EH (cell line): ENCODE measurements at places on chromosomes 3 and 15.

GRCh38 chr15:35118960-35119359 lies 33.9 kb upstream of the NANOGP8 start:
- DNase-seq = no peak

DNA sequence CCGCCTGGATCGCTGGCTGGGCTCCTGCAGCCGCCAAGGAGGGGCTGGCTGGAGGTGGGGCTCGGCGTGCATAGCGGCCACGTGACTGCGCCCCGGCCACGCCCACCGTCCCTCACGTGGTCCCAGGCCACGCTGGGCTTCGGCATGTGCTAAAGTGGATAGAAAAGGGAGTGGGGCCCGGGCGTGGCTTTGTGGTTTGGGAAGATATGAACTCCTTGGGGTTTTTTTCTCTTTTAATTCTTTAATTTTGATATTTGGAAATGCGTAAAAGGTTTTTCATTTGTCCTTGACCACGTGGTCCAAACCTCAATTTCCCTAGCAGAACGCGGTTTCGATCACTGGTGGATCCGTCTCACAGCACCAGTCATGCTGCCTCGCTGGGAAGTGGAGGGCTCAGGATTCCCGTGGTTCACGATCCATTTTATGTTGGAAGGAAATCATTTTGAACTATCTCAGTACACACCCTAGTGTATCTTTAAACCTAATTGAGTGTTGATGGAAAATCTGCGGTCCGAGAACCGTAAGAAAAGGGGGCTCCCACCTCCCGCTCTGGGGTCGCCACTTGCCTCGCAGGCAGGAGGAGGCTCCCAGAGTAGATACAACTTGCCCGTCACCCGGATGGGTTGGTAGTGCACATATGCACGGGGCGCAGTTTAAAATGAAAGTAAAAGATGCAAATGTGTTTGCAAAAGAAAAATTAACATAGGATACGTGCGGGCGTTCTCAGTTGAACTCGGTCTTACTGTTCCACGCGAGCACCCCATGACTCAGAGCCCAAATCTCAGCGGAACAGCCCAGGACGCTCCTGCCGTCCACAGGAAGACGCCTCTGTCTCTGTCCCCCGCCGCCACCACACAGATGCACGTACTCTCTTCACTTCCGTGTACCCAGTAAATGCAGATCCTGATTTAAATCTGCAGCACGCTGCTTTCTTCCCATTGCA lies 141.9 kb downstream of the PGPEP1L start:
- peak; percentile 88 for DNase-seq

GRCh38 chr3:104510131-104510849 lies 856.4 kb upstream of the ALCAM start:
- DNase-seq = peak; percentile 58

DNA sequence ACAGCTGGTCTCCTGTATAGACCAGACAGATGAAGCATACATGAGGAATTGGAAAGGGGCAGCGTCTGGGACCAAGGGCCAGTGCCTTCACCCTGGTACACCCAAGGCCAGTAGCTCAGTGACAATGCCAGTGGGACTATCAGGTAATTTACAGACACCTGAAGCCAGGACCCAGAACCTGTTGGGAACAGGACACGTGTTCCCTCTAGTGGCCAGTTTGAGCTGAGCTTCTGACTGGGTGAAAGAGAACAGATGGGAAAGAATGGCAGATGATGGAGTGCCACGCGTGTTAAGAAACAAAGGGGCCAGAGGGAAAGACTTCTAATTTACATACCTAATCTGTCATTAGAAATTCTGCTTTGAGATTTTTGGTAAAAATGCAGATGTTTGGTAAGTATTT lies 5.1 kb upstream of the SLC25A38 start:
- peak; percentile 32 for DNase-seq

GRCh38 chr3:116561529-116561928 lies 116.2 kb upstream of the LSAMP start:
- DNase-seq = no peak

DNA sequence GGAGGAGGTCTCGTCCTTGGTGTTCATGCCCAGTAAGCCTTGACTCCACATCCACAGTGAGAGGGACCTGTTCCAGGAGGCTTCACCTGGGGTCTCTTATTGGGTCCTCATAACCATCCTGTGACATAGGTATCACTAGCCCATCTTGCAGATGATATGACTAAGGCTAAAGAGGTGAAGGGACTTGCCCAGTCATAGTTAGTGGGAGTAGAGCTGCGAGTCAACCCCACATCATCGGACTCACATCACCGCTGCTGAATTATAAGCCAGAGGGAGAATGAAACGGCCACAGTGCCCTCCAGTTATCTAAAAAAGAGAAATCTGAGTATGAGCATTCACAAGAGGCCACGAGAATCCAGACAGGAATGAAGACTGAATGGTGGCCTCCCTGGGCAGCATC lies 66.0 kb downstream of the MESD start:
- DNase-seq = no peak

DNA sequence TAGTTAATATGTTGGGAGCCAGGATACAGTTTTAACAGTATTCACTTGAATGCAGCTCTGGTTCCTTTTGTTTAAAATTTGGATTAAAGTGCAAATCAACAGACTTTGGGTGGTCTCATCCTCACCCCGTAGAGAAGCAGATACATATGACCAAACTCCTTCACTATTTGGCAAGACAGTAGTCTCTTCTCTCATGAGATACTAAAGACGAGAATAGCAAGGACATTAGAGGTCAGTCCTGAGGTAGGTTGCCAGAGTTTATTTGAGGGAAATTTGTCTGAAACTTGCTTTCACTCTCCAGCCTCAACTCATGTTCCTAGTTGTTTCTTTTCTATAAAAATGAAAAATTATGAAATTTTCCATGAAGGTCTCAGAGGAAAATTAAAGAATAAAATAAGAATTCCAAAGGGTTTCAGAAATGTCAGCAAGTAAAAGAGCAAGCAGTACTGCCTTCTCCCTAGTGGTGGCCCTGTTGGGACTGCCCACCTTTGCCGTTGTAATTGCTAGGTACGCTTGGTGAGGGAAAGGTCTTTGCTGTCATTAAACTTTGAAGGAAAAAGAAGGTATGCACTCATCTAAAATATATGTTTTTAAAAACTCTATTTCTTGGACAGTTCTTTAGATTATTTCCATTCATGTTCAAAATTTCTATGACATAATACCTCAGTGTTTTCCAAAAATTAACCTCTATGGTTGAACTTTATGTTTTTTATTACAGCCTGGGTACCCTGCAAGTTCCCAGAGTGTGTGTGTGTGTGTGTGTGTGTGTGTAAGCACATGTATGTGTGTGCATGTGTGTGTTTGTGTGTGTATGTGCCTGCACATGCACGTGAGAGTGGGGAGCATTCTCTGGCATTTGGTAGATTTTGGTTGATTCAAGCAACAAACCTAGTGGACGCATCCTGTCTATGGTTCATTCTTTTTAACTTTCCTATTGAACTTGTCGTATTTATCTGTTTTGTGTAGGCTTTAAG lies 111.4 kb downstream of the CMSS1 start:
- no peak for DNase-seq

DNA sequence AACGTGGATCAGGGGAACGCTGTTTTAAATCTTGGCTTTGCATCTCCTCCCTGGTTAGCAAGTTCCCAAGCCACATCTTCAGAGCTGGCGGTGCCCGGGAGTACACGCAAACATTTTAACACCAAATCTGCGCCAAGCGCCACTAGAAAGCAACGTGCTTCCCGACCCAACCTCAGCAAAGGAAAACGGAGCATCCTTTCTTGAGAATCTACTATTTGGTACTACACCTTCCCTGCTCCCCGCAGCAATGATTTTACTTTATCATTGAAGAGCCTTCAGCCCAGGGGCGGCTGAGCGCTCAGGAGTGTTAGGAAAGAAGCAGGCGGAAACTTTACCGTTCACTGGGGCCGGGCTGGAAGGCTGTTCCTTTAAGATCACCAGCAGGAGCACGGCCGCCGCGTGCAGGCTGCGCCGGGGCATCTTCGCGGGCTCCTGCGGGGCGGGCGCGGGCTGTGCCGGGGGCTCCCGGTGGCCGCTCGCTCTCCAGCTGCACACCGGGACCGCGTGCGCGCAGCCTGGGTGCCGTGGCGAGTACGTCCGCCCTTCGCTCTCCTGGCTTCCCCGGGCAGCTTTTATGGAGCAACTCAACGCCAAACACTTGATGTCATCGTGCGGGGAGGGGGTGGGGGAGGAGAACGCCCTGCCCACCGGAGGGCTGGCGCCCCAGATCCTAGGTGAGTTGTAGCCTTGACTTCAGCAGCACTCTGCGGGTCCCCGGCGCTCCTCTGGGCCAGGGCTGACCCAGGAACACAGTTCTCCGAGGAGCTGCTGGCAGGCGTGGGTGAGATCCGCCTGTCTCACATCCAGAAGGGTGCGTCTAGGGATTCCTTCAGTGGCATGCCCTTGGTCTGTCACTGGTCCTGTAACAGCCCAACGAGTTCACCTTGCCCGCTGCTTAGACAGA lies at the start of gene CA12:
Gene CA12, minus strand, starts transcription at position 546 of the 904 bp plus-strand sequence. Its CDS starts 126 bp downstream, at position 420.
- peak; percentile 56 for DNase-seq

- peak; percentile 79 for DNase-seq
Measured at GRCh38 chr15:73691396-73691795, 7.2 kb downstream of the CD276 start.

DNA sequence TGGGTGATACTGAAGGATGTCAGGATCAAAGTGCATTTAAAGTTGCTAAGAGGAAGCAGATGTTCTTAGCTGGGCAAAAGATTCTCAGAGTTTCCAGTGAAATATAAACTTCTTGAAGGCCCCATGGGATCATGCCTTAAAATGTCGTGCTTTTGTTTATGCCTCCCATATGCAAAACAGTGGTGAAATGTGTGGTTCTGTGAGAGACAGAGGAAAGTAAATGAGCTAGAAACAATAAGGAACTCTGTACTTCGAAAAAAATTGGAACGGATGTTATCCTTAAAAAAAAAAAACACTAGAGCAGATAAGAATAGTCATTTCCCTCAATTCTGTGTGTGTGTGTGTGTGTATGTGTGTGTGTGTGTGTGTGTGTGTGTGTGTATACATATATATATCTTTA lies 497.0 kb upstream of the TBL1XR1 start:
- DNase-seq = peak; percentile 63

DNA sequence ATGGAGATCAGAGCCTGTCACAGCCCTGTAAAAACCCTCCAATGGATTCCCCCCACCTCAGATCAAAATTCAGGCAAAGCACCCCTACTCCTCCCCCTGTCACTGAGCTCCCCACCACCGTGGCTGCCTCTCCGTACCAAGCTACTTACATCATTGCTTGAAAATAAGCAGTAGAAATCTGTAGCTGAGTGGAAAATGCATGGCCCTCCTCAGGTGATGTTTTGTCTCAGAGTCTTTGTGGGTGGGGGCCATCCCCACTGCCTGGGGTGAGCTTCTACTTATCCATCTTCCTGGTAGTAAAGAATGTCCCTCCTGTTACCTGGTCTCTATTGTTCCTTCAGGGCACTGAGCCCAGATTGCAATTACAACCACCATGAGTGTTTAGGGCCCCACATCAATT lies 34.5 kb downstream of the SLCO2A1 start:
- DNase-seq = no peak

DNA sequence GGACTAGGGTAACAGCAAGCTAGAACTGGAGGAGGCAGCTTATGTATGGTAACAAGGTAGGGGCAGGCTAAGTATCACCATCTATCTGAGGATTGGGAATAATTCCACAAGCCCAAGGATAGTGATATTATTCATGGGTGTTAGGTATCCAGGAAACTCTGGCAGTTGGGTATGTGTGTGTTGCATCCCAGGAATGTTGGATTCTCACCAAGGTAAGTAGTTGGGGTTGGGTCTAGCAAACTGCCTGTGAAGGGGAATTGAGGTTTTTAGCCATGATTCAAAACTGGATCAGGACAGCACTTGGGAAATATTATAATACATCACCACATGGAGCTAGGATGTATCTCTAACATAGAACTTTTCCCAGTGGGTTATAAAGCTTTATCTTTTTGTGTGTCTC lies 626.4 kb upstream of the GOLIM4 start:
- DNase-seq = peak; percentile 6

DNA sequence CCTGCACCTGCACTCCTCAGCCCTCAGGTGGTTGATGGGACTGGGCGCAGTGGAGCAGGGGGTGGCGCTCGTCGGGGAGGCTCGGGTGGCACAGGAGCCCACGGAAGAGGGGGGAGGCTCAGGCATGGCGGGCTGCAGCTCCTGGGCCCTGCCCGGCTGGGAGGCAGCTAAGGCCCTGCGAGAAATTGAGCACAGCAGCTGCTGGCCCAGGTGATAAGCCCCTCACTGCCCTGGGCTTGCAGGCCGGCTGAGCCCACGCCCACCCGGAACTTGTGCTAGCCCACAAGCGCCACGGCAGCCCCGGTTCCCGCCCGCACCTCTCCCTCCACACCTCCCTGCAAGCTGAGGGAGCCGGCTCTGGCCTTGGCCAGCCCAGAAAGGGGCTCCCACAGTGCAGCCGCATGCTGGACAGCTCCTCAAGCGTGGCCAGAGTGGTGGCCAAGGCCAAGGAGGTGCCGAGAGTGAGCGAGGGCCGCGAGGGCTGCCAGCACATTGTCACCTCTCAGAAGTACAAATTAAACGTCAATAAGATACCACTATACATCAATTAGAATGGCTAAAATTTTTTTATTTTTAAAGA lies 5.1 kb upstream of the VHL start:
- no peak for DNase-seq

- no peak for DNase-seq
Measured at GRCh38 chr3:153974614-153975013, 146.6 kb upstream of the ARHGEF26 start.

- DNase-seq = no peak
Measured at GRCh38 chr15:39785139-39785538, 2.5 kb upstream of the FSIP1 start.

GRCh38 chr15:22961762-22962161 lies 18.4 kb downstream of the CYFIP1 start:
- peak; percentile 60 for DNase-seq

DNA sequence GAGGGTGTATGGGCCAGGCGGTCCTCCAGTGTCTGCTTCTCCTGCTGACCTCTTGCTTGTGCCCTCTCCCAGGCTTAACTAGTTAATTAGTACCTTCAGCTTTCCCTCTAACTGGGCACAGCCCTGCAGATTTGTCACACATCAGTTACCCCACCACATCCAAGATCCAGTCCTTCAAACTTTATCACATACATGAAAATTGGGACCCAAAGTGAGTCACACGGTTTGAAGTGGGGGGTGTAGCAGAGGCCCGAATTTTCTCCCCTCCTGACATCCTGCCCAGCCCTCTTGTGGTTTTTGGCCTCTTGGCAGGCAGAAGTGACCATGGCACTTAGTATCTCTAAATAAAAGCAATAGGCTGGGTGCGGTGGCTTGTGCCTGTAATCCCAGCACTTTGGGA lies 3.9 kb downstream of the MAPKAPK3 start:
- DNase-seq = peak; percentile 52

DNA sequence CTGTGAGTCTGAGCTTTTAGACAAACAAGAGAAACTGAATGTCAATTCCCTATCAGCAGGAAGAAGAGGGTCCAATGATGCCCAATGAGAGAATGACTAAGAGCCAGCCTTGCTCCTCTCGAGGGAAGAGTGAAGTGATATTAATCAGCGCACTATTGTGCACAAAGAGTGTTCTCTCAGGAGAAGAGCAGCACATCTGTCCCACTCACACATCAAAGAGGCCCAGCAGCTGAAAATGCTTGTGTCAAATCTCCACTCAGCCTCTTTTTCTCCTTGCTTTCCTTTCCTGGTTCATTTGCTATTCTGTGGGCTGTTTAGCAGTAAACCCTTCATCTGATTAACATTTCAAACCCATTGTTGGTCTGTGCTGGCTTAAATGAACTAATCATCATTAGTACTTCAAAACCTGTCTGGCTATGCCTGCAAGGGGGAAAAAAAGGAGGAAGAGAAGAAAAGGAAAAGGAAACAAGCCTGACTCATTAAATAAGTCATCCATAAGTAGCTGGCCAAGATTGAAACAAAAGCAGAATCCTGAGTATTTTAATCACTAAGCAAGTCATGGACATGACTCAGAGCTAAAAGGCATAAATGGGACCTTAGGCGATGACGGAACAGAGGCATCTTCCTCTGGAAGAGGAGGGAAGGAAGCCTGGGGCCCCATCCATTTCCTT lies 912.7 kb downstream of the TUSC7 start:
- DNase-seq = peak; percentile 90

GRCh38 chr3:6066397-6066796 lies 794.5 kb upstream of the GRM7 start:
- DNase-seq = no peak
